ENCODE measurements at places on chromosomes 13 and 19. TPM values are rescaled to one million over a fixed set of nuclear protein-coding genes. Genes with fewer than 3 reads are reported as not detected.

- no peaks in the 10 kb centered on the region for H3K36me3 ChIP-seq
- H3K4me1 ChIP-seq = peaks cover 12% of the 10 kb centered on the region
- H3K27me3 ChIP-seq = no peaks in the 10 kb centered on the region
- no peak for DNase-seq
- no peak overlapping the region for H3K27ac ChIP-seq
Observed at GRCh38 chr13:110916301-110917142, 1.7 kb upstream of the ANKRD10 start.

- DNase-seq = peak; percentile 96
- H3K27me3 ChIP-seq = no peaks in the 10 kb centered on the region
- peak within 1 kb of the TSS; percentile 84 for H3K27ac ChIP-seq
- no peaks in the 10 kb centered on the region for H3K4me1 ChIP-seq
- H3K36me3 ChIP-seq = no peaks in the 10 kb centered on the region
- peak within 1 kb of the TSS; percentile 44 for H3K4me3 ChIP-seq
Observed at GRCh38 chr19:6767357-6768235, at the start of gene SH2D3A. Gene SH2D3A (minus strand): TSS chr19:6767435. CDS start chr19:6763748, 3,687 bp downstream.

- H3K36me3 ChIP-seq = no peaks in the 10 kb centered on the region
- H3K4me1 ChIP-seq = no peaks in the 10 kb centered on the region
- H3K4me3 ChIP-seq = no peak overlapping the region
- DNase-seq = no peak
- no peaks in the 10 kb centered on the region for H3K27me3 ChIP-seq
- H3K27ac ChIP-seq = no peak overlapping the region
Observed at GRCh38 chr13:96946709-96947311, 47.5 kb downstream of the OXGR1 start.

DNA sequence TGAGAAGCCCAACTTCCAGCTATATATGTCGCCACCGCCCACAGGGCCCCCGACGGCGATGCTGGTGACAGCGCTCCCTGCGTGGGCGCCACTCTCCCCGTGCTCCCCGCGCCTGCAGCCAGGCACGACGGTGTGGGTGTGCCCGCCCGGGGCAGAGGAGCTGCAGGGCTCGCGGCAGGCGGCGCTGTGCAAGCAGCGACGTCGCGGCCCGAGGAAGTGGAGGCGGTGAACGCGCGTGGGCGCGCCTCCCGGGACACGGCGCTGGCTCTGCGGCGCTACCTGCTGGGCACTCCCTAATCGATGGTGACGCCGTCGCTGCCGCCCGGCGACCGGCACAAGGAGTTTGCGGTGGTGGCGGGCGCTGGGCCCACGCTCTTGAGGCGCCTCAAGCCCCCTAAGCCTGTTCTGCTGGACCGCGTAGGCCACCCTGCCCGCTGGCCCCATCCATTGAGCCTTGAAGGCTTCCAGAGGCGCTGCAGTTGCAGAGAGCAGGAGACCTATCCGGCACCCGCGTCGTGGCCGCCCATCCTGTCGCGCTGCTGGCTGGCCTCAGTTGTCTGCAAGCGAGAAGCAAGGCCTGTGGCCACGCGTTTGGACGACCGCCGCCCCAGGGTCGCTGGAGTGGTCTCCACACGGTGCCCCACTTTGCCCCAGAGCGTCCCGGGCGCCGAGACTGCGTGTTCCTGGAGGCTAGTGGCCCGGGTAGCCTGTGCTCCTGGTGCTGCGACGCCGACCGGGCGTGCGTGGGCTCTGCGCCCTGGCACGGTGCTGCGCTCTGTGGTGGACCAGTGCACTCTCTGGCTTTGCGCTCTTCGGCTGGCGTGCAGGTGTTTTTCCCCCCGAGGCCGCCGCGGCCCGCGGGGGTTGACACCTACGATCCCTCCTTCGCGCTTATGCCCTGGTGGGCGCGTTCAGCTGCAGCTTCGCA, 23.1 kb downstream of the LRFN3 start:
- peaks cover 22% of the 10 kb centered on the region for H3K27me3 ChIP-seq
- no peaks in the 10 kb centered on the region for H3K4me1 ChIP-seq
- peak; percentile 70 for DNase-seq
- H3K4me3 ChIP-seq = peak overlapping the region; percentile 26

Gene TICAM1
- polyA plus RNA-seq = 13.9 TPM

- H3K4me3 ChIP-seq = no peak overlapping the region
- H3K4me1 ChIP-seq = peaks cover 10% of the 10 kb centered on the region
- no peaks in the 10 kb centered on the region for H3K27me3 ChIP-seq
Observed at GRCh38 chr19:13796301-13797057, 1.2 kb downstream of the ZSWIM4 start.

GRCh38 chr13:51806566-51806965, 2.6 kb upstream of the DHRS12 start:
- H3K27ac ChIP-seq = peak overlapping the region; percentile 100
- H3K4me3 ChIP-seq = no peak overlapping the region

Gene FFAR2
- 2.5 TPM for polyA plus RNA-seq

DNA sequence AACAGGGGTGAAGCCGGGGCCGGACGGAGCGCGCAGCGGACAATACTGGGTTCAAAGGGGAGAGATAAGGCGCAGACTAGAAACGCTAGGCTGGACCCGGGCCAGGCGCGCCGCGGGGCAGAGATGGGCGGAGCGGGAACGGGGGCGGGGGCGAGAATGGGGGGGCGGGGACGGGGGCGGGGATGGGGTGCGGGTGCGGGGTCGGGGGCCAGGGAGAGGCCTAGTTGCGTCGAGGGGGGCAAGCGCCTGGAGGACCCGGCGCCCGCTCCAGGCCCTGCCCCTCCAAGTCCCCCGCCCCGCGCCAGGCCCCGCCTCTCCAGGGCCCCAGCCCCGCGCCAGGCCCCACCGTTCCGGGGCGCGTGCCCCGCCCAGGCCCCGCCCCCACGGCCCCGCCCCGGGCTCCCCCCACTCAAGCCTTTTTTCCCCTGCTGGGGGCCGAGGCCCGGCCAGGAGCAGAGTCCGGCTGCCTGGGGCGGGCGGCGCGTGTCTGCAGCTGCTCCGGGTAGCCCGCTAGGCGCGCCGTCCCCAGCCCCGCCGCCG, at the start of gene CERS4:
TSS of gene CERS4 (plus strand) at position 449 of the 540 bp plus-strand sequence. CDS start 41,707 bp downstream, outside the sequence.
- peaks cover 44% of the 10 kb centered on the region for H3K4me1 ChIP-seq
- H3K27me3 ChIP-seq = no peaks in the 10 kb centered on the region
- H3K27ac ChIP-seq = peak within 1 kb of the TSS; percentile 88
- H3K36me3 ChIP-seq = no peaks in the 10 kb centered on the region

- H3K27me3 ChIP-seq = no peaks in the 10 kb centered on the region
- peaks cover 20% of the 10 kb centered on the region for H3K36me3 ChIP-seq
- DNase-seq = no peak
- H3K4me1 ChIP-seq = no peaks in the 10 kb centered on the region
Observed at GRCh38 chr13:48457578-48458242, 44.8 kb upstream of the LPAR6 start.

- DNase-seq = no peak
- peaks cover 49% of the 10 kb centered on the region for H3K4me1 ChIP-seq
- H3K27me3 ChIP-seq = no peaks in the 10 kb centered on the region
- no peaks in the 10 kb centered on the region for H3K36me3 ChIP-seq
- peak overlapping the region; percentile 18 for H3K27ac ChIP-seq
Observed at GRCh38 chr19:15412832-15413231, 6.0 kb downstream of the AKAP8L start.

Gene LRRC25
- 0.85 TPM for polyA plus RNA-seq

Gene IGFL1
- polyA plus RNA-seq = not detected

GRCh38 chr13:112774829-112775565, 85.2 kb downstream of the ATP11A start:
- no peaks in the 10 kb centered on the region for H3K36me3 ChIP-seq
- no peak for DNase-seq
- H3K4me1 ChIP-seq = no peaks in the 10 kb centered on the region
- H3K4me3 ChIP-seq = no peak overlapping the region

Gene C1QTNF9B
- polyA plus RNA-seq = 0.12 TPM

DNA sequence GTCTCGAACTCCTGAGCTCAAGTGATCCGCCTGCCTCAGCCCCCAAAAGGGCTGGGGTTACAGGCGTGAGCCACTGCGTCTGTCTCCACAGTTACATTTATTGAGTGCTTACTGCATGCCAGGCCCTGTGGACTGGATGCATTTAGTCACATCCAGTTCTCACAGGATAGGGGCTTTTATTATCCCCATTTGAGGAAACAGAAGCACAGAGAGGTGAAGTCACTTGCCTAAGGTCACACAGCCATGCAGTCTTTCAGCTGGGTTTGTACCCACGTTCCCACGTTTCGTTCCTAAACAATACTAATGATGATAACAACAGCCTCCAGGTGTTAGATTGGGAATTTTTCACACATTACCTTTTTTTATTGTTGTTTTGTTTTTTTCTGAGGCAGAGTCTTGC, 9.1 kb upstream of the EBI3 start:
- no peak overlapping the region for H3K4me3 ChIP-seq
- no peak for DNase-seq
- no peaks in the 10 kb centered on the region for H3K27me3 ChIP-seq
- H3K27ac ChIP-seq = no peak overlapping the region

Gene RFPL4AL1
- not detected for polyA plus RNA-seq

DNA sequence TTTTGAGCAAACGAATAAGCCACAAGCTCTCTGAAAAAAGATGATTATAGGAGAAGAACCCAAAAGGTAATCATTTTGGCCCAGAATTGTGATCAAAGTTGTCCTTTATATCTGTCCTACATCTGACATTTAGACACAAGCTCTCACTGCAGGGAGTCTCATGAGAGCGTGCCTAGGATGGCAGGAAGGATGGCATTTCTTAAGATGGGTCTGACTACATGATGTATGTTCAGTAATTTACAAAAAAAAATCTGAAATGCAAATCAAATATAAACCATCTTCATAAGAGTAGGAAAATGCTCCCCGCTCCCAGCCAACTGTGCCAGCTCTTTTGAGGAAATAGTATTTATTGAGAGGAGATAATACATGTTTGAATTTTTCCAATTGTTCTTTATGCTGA, 81.0 kb upstream of the MBNL2 start:
- H3K27me3 ChIP-seq = no peaks in the 10 kb centered on the region
- H3K27ac ChIP-seq = no peak overlapping the region
- DNase-seq = no peak
- no peak overlapping the region for H3K4me3 ChIP-seq
- peaks cover 5% of the 10 kb centered on the region for H3K4me1 ChIP-seq

GRCh38 chr19:17806945-17807344, 12.0 kb downstream of the B3GNT3 start:
- H3K27ac ChIP-seq = no peak overlapping the region
- no peaks in the 10 kb centered on the region for H3K27me3 ChIP-seq
- H3K4me1 ChIP-seq = no peaks in the 10 kb centered on the region
- DNase-seq = no peak
- no peak overlapping the region for H3K4me3 ChIP-seq

Gene ZNF223
- polyA plus RNA-seq = 2.5 TPM

DNA sequence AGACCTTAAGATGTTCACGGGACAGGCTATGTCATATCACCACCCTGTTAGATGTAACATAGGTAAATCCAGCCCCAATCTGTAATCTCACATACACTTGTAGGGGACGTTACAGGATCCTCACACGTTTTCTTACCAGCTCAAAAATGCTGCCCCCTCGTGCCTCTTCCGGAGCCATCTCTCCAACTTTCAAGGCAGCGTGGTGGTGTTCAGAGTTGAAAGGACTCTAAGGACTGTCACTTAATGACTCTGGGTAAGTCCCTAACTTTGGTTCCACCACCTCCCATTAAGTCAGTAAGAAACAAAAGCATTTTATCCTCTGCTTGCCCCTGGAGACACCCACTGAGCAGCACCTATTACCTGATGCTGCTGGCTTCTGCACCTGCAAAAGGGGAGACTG, 4.4 kb downstream of the MED26 start:
- H3K4me1 ChIP-seq = peaks cover 8% of the 10 kb centered on the region
- H3K27ac ChIP-seq = no peak overlapping the region
- H3K4me3 ChIP-seq = no peak overlapping the region
- H3K27me3 ChIP-seq = no peaks in the 10 kb centered on the region
- H3K36me3 ChIP-seq = no peaks in the 10 kb centered on the region

DNA sequence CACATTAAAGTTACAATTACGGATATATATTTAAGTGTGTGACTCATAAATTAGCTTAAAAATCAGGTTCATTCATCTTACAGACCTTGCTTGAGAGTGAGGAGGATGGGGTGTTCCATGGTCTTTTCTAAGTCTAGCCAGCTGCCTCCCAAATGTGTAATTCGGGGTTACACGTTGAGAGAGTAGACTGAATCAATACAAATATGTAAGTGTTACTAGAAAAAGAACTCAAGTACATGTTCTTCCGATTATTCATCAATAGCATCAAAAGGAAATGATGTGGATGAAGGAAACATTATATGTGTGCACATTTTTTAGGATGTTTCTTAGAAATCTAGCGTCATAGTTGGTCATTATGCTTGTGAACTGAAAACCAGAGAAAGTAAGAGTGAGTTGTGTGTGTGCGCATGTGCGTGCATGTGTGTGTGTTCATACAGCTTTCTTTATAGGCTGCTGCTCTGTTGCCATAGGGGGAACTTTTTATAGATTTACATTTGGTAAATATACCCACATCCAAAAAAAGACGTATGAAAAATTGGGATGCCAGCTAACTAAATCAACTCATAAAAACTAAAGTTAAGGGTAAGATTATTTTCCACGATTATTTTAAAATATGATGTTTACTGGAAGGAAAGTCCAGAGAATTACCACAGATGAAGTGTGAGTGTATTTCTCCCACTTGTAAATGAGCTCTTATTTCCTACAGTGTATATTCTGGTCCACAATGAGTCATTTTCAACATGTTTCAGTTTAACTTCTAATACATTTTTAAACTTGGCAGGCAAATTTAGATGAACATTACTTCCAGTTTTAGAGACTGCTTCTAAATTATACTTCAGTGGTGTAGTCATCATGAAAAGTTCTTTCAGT, 82.4 kb downstream of the PIBF1 start:
- no peaks in the 10 kb centered on the region for H3K36me3 ChIP-seq
